ENCODE measurements at places on chromosomes 5 and 9.

GRCh38 chr5:134462761-134463160 lies 51.1 kb upstream of the CDKN2AIPNL start:
- no peak for DNase-seq

GRCh38 chr5:115767424-115767823 lies 49.0 kb downstream of the CDO1 start:
- no peak for DNase-seq

- peak; percentile 50 for DNase-seq
Observed at GRCh38 chr9:95726756-95727155, 148.7 kb upstream of the ERCC6L2 start.

GRCh38 chr9:130214776-130215340 lies 42.7 kb downstream of the NCS1 start:
- no peak for DNase-seq

GRCh38 chr9:118091711-118092500 lies 387.7 kb downstream of the TLR4 start:
- DNase-seq = no peak

DNA sequence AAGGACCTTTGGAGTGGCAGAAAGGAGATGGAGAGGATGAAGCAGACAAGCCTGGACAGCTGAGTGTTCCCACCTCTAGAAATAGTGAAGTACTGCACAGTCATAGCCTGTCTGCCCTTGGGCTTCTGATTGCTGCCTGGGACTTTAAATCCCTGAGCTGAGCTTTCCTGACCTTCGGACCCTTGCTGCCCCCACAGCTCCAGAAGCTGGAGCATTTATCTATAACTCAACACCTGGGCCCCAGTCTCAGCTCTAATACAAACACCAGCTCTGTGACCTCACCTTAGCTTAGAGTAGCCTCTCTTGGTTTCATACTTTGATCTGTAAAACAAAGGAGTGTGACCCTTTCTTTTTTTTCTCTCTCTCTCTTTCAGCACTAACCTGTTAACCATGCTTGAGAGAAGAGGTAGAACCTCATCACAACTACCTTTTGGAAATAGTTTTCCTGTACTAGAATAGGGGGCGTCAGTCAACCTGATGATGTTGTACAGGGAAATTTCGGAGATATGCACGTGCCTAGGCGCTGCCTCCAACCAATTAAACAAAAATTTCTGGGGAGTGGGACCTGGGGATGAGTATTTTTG lies 25.4 kb upstream of the ELL2 start:
- no peak for DNase-seq

- no peak for DNase-seq
Observed at GRCh38 chr5:74044936-74045335, 418.9 kb downstream of the ARHGEF28 start.

- DNase-seq = no peak
Observed at GRCh38 chr5:172455511-172456061, 1.3 kb upstream of the SH3PXD2B start.
